ENCODE measurements at places on chromosomes 12 and 14. TPM values are rescaled to one million over a fixed set of nuclear protein-coding genes. Genes with fewer than 3 reads are reported as not detected.

The NTN4 gene
- 80.3 TPM for total RNA-seq

The RNF212B gene
- total RNA-seq: not detected

The PRICKLE1 gene
- 17.5 TPM for total RNA-seq

The LRIG3 gene
- 6.3 TPM for total RNA-seq

The VPS37B gene
- 17.6 TPM for total RNA-seq

The SMCO2 gene
- total RNA-seq: not detected

The TEAD4 gene
- total RNA-seq: 12.0 TPM

The TBPL2 gene
- total RNA-seq: not detected

The EXOC3L4 gene
- total RNA-seq: not detected

The ARMH4 gene
- total RNA-seq: 6.5 TPM

- no peak for DNase-seq
Measured at GRCh38 chr14:25953532-25954139, 644.2 kb downstream of the NOVA1 start.

DNA sequence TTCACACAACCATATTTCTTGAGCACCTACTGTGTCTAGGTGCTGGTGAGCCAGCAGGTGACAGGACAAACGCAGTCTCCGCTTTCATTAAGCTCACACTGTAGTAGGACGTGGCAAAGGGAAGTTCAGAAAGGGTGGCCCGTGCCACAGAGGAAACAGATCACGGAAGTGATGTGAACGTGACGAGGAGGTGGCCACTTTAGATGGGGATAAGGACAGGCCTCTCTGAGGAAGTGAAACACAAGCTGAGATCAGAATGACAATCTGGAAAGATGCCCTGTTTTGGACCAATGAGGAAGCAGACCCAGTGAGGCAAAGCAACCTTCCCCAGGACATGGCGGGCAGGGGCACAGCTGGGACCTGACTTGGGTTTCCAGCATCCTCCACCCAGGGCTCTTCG, 127.4 kb upstream of the PRMT8 start:
- DNase-seq: no peak

DNA sequence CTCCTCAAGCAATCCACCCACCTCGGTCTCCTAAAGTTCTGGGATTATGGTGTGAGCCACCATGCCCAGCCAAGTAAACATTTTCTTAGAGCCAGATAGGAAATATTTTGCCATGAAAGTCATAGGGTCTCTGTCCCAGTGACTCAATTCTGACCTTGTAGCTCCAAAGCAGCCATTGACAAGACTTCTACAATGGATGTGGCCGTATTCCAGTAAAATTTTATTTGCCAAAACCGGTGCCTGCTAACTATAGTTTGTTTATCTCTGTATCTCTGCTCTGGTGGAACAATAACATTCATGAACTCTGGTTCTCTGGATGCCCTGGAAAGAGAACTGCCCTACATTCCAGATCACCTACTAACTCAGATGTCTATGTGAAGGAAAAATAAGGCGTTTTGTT, 54.6 kb upstream of the USP44 start:
- no peak for DNase-seq

GRCh38 chr14:68774771-68775613, 17.9 kb downstream of the ZFP36L1 start:
- no peak for DNase-seq

- DNase-seq: no peak
Measured at GRCh38 chr12:2118061-2118460, 65.3 kb downstream of the CACNA1C start.

GRCh38 chr14:90739318-90740068, 76.7 kb downstream of the TTC7B start:
- no peak for DNase-seq

DNA sequence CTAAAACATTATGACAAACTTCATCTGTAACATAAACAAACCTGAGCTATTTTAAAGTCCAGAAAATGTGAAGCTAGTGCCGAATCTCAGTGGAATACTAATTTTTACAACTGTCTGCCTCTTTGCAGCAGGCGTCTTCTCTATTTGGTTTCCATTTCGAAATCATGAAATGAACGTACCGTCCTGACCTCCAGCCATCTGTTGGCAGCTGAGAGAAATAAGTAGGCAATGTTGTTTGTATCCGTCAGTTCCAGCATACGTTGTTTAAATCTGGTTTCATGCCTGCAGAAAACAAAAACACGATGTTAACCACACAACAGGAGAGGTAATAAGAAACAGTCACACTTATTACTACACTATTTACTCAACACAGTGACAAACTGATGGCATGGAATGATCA, 54.3 kb upstream of the KCNJ8 start:
- no peak for DNase-seq

- no peak for DNase-seq
Measured at GRCh38 chr14:85948153-85948552, 418.2 kb downstream of the FLRT2 start.

- peak; percentile 26 for DNase-seq
Measured at GRCh38 chr14:32702562-32702961, 236.1 kb upstream of the NPAS3 start.

DNA sequence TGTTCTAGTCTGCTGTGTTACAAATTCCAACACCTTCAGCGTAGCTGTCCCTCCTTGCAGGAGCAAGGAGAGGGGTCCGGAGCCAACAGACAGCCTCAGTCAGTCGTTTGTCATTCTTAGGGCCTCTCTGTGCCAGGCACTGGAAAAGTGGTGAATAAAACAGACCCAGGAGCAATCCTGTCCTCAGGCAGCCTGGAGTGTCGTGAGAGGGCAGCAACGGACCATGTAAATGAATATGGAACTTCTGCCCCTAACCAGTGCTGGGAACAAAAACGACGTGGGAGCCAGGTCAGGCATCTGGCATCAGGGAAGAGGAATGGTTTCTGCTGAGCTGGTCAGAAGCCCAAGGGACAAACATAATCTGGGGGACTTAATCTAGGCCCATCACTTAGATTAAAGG, 64.8 kb upstream of the PSMC1 start:
- no peak for DNase-seq

- DNase-seq: no peak
Measured at GRCh38 chr12:45336331-45336730, 120.4 kb downstream of the ANO6 start.

DNA sequence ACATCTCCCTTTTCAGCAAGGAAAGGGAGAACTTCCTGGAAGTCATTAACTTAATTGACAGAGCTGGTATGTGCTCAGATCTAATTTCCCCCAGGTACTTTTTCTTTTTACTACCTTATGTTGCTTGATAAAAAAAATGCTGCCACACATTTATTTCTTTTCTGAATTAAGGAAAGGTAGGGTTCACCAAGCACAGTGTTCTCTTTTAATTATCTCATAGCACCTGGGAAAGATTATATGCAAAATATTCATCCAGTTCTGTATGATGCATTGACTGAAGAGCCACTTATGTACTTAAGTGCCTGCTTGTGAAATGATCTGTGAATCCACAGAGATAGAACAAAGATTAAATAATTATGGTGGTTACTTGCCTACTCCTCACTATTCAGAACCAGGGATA, 25.1 kb downstream of the KCNC2 start:
- no peak for DNase-seq

DNA sequence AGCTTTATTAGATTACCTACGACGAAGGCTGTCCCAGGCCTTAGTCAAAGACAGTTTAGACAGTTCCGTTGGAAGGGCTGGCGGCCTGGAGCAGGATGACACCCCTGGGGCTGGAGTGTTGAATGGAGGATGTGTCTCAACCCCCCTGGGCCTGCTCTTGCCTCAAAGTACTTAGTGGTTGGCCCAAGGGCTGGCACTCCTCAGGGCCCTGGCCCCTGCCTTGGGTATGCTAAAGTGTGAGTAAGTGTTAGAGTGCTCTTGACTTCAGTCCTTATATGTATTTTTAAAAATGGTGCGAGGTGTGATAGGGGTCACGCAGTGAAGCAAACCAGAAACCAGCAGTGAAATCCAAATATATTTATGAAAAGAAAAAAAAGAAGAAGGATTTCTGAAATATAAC, 261.6 kb downstream of the KTN1 start:
- no peak for DNase-seq

GRCh38 chr12:48281811-48282210, 68.9 kb downstream of the ZNF641 start:
- DNase-seq: no peak

DNA sequence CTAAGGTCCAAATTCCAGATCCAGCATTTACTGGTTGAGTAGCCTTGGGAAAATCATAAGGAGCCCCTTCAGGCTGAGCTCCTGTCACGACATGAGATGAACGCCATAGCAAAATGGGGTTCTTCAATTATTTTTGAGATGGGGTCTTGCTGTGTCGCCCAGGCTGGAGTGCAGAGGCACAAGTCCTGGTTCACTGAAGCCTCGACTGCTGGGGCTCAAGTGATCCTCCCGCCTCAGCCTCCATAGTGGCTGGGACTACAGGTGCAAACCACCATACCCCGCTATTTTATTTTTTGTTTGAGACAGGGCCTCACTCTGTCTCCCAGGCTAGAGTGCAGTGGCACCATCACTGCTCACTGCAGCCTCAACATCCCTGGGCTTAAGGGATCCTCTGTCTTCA, 25.7 kb upstream of the GPR68 start:
- DNase-seq: no peak

DNA sequence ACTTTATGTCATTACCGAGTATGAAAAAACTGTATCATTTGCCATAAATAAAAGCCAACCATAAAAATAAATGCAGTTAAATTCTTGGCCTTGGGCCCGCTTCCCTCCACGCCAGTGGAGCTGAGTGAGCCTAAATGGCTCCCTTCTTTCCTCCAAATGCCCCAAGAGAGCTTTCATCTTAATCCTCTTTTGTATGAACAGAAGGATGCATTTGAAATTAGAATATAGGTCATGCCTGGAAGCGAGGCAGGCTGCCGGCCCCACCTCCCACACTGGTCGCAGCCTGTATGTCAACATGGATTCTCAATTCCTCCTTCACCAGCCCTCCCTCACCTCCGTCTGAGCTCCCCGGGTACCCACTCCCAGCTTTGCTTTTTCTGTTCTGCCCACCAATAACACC, 245.7 kb downstream of the SLC15A4 start:
- DNase-seq: no peak

DNA sequence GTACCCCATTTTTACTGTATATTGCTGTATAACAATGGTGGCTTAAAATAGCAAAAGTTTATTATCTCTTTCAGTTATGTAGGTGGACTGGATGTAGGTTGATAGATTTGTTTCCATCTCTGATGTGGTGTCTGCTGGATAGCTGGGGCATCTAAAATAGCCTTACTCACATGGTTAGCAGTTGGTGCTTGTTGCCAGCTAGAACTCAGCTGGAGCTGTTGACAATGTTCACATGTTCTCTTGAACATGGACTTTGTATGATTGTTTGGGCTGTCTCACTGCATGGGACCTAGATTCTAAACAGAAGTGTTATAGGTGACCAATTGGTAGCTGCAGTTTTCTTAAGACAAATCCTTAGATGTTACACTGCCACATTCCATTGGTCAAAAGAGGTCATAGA, 126.9 kb downstream of the GPHN start:
- DNase-seq: no peak
